Umbilical cord (tissue), 2 donors: ENCODE measurements at places on chromosomes 6 and 20. TPM values are rescaled to one million over a fixed set of nuclear protein-coding genes. Genes with fewer than 3 reads are reported as not detected.

SPATS1 gene
- total RNA-seq, result not detected

GSTA4 gene
- 19.7 TPM for total RNA-seq

BHLHE23 gene
- 2.6 TPM for total RNA-seq

BPIFB6 gene
- not detected for total RNA-seq

ULBP1 gene
- total RNA-seq, result 1.2 TPM

PRDM13 gene
- 1.2 TPM for total RNA-seq

HLA-DRB1 gene
- 25.5 TPM for total RNA-seq

SLC17A4 gene
- 2.4 TPM for total RNA-seq

CLPSL1 gene
- total RNA-seq, result not detected

RHAG gene
- total RNA-seq, result not detected

CEBPB gene
- total RNA-seq, result 33.5 TPM
